Kidney capillary endothelial cell (primary cell): ENCODE measurements at places on chromosomes 1 and 21.

GRCh38 chr1:85387781-85388180 is 77.2 kb downstream of the DDAH1 start:
- no peak for DNase-seq

- DNase-seq, result no peak
Observed at GRCh38 chr1:227166559-227166958, 151.7 kb downstream of the CDC42BPA start.

GRCh38 chr1:31436596-31437432 is 23.8 kb downstream of the SERINC2 start:
- no peak for DNase-seq

DNA sequence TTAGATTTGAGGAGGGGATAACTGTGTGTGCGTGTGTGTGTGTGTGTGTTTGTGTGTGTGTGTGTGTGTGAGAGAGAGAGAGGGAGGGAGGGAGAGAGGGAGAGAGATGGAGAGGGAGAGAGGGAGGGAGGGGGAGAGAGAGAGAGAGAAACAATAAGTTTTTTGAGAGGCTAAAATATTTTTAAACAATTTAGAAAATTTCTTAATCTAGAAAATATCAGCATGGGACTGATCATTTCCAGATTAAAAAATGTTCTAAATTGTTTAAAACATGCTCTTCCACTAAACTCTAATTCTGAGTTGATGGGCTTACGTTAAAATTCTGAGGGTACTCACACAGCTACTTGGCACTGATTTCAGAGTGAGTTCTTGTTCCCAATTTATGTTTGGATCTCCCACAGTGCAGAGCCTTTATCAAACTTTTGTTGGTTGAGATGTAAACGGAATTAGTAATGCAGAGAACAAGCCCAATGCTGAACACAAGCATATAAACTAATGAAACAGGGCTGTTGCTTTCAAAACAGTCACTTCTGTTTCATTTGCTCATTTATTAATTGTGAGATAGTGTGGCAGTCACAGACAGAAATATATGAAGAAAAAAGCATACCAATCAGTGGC is 73.4 kb upstream of the RGS2 start:
- DNase-seq, result no peak

- DNase-seq, result no peak
Observed at GRCh38 chr21:32674731-32675130, 53.1 kb downstream of the SYNJ1 start.

DNA sequence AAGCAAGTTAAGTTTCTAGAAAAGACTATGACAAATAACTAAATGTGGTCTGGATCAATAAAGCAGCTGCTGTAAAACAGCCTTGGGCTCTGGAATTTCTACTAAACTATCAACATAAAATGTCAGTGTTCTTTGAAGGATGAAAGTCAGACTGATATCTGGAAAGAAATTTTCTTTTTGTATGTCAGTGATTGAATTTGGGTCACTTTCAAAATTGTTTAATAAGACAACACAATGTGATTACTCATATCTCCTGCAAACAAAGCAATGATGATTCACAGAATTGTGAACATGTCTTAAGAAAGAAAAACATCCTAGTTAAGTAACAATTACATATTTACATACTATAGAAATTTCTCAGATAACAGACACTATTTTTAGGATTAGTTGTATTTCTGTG is 826.4 kb downstream of the PLA2G4A start:
- DNase-seq, result no peak

DNA sequence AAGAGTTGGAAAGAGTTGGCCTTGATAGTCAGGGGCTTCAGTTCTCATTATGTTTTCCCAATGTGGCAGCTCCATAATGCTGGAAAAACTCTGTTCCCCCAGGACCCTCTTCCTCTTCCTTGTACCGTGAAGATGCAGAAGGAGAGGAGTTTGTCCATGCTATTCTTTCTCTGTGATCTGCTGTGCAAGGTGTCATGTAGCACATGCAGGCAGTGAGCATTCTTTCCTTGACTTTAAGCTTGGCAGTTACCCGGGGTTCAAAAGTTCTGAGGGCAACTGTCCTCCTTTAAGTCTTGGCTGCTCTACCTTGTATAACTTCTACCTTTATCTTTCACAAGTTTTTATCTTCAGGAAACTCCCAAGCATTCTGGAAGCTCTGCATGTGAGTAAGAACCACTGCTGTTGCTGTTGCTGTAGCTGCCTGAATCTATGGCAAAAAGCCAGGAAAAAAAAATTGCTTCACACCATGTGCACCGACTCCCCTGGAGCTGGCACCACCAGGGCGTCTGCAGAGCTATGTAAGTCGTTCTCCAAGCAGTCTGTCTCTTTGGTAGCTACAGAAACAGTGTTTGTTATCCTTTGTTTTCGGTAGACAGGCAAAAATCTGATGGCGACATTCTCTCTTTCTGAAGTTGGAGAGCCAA is 42.7 kb upstream of the SLC16A1 start:
- no peak for DNase-seq

GRCh38 chr1:60619581-60619980 is 462.8 kb upstream of the NFIA start:
- DNase-seq, result no peak

GRCh38 chr21:26776310-26777021 is 68.7 kb downstream of the ADAMTS1 start:
- DNase-seq, result no peak
